Posterior cingulate gyrus (tissue), 11 donors: ENCODE measurements at places on chromosomes 2 and 18.

DNA sequence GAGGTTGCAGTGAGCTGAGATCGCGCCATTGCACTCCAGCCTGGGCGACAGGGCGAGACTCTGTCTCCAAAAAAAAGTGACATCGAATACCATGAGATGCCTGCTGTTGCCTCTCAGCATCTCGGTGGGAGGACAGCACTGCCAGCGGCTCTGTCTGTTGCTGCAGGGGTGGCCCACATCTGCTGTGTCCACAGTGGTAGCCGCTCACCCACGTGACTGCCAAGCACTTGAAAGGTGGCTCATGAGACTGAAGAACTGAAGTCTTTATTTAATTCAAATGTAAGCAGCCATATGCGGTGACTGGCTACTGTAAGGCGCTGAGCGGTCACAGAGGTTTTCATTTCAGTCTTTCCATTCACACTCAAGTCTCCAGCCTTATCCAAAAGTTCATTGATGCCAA is 25.8 kb downstream of the IMPA2 start:
- peak; percentile 49 for DNase-seq

GRCh38 chr18:63150942-63151421 is 168.6 kb downstream of the BCL2 start:
- DNase-seq, result no peak

GRCh38 chr18:1578505-1578904 is 673.8 kb downstream of the ADCYAP1 start:
- no peak for DNase-seq

- DNase-seq, result no peak
Observed at GRCh38 chr2:157182834-157183396, 74.6 kb upstream of the GALNT5 start.

- DNase-seq, result no peak
Observed at GRCh38 chr18:79405781-79406575, 10.2 kb downstream of the NFATC1 start.

DNA sequence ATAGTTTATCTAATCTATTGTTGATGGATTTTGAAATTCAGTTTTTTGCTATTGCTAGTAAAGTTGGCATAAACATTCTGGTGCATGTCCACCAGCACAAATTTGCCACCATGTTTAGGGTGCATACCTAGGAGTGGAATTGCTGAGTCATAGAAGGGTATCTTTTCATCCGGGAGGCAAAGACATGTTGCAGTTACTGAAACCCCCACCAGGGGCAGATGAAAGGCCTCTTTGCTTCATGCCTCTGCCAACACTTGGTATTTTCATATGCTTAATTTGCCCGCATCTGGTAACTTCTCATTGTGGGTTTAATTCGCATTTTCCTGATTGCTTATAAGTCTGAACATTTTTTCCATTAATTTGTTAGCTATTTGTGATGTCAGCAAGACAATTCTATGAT is 8.2 kb downstream of the DCC start:
- DNase-seq, result no peak

GRCh38 chr2:235105821-235106359 is 154.1 kb downstream of the SH3BP4 start:
- no peak for DNase-seq

DNA sequence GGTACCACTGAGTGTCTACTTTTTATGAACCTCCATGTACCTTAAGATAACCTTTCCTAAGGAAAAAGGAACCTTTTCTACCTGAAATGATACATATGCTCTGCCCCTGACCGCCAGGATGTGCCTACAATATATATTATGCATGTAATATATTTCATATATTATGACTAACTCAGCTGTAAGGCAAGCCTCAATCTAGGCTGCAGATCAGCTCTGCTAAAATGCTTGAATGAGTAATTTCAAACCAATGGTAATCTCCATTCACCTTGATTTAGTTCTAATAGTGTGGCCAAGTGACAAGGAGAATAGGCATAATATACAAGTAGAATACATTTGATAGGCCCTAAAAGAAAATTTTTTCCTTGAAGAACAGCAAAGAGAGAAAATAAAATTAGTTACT is 101.8 kb downstream of the DPP4 start:
- DNase-seq, result no peak

DNA sequence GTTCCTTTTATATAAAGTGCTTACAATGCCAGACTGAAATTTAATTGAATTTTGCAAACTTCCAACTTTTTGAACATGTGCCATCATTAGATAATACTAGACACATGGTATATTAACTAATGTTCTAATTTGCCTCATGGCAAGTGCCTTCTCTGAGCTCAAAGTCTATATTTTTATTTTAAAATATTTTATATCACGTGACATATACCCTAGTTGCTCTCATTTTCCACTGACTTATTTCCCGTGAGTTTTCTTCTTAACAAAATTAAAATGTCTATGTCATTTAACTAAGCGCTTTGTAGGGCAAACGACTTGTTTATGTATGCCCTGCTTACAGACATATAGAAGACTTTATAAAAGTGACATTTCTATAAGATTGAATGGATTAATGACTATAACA is 509.6 kb upstream of the SYT4 start:
- no peak for DNase-seq
